ENCODE measurements at places on chromosomes 3 and 15.

DNA sequence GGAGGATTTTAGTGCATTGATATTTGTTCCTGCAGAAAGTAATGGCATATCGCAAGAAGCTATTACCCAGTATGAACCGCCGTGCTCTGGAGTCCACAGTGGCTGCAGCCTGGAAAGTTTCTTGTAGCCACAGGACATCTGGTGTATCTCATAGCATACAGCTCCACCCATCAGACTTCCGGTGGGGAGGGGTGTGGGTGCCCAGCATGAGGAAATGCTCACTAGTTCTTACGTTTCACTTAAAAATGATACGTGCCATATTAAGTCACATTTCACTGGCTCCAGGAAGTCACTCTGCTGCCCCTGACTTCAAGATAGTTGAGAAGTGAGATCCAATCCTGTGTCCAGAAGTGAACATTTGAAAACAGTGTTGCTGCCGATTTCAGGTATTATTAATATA lies 990.4 kb downstream of the GBE1 start:
- no peak for DNase-seq

DNA sequence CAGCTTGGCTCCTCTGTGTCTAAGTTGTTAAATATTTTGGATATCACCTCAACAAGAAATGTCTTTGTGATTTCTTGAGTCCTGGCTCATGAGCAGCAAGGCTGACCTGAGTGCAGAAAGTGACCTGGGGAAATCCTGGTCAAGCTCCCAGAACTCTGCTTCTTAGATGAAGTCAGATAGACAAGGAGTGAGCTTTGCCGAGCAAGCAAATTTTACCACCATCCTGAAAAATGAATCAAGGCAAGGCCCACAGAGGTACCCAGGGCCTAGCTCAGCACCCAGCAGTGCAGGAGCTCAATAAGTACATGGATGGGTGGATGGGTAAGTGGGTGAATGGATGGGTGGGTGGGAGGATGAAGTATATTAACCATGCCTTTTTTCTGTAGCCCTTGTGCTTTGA lies 291.8 kb downstream of the UACA start:
- DNase-seq: no peak

DNA sequence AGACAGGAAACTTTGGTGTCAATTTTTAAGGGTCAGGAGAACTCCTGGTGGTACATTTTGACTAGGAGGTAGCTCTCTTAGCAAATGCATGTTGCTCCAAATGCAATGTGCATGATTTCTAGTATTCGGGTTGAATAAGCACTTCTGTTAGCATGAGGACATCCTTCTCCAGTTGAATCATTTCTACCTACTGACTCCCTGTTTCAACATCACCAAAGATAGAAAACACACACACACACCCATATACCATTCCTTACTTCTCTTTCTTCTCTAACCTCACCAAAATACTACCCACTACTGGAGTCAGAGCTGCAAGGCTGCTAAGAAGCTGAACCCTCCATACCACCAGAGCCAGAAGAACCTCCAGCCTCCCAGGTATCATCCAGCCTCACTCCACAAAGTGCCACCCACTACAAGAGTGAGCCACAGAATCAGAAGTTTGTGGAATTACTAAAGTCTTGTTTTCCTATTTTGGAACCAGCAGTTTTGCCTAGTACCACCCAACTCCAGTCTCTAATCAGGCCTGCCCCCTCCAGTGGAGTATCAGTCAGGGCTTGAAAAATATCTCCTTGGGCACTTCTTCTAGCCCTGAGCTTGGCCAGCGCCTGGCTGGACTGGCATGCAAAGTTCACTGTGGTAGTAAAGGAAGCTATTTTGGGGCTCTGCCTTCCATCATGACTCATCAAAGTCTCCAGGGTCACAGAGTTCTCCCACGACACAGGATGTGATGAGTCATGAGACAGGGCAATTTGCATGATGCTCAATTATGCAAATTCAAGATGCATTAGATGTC lies 110.3 kb downstream of the CYP19A1 start:
- peak; percentile 81 for DNase-seq

DNA sequence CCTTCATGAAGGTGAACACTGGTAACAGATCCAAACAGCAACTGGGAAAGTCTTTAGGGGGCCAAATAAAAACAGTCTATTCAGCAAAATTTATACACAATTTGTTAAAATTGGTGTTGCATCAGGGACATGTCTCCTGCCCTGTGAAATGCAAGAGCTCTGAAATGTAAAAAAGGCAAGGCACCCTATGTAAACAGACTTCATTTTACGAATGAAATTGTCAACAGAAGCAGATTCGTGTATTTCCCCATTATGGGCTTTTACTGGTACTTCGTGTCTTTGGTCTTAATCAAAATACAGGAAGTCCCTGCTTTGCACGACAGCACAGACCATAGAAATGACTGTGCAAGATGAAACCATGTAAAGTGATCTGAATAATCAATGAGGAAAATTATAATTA lies 127.3 kb upstream of the THBS1 start:
- peak; percentile 68 for DNase-seq

DNA sequence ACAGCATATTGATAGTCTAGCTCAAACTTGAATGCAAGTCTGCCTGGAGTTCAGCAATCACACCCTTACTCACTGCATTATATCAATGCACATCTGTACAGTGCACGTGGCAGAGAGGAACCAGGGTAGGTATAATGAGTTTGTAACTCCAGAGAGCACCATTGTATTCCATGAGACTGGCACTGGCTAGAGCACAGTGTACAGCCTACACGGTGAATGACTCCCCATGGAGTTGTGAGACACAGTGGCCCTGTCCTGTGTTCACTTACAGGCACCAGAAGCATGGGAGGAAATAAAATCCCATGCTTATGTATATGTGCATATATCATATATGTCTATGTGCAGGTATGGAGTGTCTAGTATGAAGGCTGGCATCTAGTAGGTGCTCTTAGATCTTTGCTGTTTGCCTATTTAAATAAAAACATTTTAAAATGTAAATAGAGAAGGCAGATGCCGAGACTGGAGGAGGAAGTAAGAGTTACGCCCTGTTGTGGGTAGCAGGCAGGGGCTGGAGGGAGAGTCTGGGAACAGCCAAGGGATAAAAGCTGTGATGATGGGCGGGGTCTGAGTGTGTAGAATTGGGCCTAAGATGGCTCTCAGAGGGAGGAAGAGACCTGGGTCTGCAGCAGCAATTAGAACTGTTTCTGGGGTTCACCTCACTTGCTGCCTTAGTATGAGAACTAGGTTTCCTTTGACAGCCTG lies 360.7 kb upstream of the ICE2 start:
- no peak for DNase-seq

- no peak for DNase-seq
Observed at GRCh38 chr3:20194793-20195460, 8.9 kb upstream of the SGO1 start.

GRCh38 chr3:6655275-6655674 lies 205.6 kb upstream of the GRM7 start:
- DNase-seq: no peak

DNA sequence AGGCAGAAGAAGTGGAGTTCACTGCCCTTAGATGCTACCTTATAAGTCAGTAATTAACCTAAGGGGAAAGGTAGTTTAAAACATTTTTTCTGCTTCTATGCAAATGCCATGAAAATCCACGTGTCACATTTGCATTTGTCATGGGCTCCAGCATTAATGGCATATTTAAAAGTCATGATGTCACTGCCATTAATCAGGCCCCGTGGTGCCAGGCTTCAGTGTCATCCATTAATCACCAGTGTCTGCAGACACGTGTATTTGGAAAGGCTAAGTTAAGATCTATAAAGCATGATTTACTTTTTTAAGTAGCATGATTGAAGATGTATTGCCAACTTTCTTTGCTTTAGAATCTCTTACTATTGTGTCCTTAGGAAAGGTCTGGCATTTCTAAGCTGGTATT lies 857.8 kb downstream of the TUSC7 start:
- no peak for DNase-seq

DNA sequence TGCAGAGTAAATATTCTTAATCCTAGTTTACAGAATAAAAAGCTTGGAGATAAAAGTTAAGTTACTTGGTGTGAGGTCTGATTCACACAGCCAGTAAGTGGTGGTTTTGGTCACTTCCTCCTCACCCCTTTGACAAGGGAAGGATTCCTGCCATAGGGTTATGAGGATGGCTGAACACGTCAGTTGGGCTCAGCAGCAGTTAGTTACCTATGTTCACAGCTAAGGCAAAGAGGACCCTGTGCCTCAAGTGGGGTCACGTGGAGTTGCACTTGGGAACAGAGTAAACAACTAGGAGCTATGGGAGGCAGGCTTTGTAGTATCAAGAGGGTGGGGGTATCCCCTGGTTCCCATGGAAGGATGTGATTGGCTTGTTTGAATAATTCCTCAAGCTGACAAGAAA lies 232.2 kb downstream of the UBE2E2 start:
- DNase-seq: peak; percentile 6

DNA sequence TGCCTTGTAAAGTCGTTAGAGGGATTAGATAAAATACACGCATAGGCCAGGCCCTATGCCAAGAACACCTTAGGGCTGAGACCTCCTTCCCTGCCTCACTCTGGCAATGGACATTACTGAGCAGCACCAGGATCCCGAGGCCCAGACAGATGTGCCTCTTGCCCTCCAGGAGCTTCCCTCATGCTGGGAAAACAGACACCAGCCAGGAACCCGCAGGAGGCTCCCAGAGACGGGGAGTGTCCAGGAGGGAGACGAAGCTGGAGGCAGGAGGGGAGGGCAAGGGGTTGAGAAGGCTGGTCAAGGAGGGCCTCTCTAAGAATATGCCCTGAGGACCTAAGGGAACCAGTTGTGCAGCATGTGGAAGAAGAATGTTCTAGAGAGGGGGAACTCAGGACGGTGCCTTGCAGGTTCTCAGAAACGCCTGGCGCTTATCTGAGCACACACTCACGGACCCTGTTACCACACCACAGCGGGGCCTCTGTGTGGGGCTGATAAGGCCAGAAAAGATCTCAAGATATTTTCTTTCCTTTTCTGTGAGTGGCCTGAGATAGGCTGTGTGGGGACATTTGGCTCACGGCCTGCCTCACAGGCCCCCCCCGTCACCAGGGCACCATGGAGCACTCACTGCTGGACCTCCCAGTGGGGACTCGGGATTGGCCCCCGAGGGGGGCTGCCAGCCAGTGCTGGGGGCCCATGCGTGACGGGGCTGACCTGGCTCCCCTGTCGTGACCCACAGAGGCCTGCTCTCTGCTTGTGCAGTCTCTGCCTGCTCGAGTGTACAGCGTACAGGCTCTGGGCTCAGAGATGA lies 22.0 kb upstream of the CYP11A1 start:
- DNase-seq: no peak

DNA sequence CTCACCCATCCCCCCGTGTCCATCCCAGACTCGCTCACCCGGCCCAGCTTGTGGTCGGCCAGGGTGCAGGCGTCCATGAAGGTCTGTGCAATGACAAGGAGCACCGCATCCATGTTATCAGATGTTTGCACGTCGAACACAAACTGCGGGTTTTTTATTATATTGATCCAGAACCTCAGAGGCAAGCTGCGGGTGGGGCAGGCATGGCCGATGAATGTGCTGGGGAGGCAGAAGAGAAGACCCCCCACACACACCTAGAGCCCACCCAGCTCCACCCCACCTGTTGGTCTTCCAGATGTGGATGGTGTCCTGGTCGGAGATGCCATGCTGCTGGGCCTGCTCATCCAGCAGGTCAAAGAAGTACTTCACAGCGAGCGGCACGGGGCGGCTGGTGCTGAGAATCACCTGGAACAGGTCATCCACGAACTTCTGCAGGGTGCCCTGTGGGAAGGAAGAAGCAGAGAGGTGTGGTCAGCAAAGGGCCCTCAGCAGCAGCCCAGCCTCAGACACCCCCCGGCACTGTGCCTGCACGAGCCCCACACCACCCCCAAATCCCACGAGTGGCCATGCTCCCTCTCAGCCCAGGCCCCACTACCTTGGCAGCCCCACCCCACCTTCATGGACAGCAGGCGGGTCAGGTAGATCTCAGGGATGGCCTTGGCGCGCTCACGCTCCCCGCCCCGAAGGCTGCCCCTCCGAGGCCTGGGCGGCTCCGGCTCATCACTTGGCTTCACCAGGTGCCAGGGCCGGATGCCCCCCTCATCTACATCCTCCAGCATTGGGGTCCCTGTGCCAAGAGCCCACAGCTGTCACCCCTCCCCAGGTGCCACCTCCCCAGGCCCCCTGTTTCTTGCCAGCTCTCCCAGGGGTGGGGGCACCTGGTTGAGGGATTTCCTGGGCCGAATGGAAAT lies 20.3 kb downstream of the PLXNB1 start:
- DNase-seq: no peak

- DNase-seq: peak; percentile 64
Observed at GRCh38 chr3:29183346-29184087, 97.4 kb upstream of the RBMS3 start.

DNA sequence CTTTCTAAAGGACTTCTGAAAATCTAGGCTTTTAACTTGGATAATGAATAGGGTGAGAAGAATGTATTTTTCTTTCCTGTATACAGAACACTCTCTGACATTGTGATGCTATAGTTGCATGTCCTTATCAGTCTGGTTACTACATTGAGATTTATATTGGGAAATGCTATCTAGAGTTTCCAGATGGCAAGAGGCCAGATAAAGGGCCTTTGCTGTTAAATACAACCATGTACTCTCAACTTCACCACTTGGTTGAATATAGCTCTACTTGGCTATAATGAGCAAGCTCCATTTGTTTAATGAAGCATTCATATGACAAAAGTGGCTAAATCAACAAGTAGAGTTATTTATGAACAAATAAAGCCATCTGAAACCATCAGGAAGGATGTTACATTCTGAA lies 91.0 kb downstream of the IGSF11 start:
- DNase-seq: no peak

DNA sequence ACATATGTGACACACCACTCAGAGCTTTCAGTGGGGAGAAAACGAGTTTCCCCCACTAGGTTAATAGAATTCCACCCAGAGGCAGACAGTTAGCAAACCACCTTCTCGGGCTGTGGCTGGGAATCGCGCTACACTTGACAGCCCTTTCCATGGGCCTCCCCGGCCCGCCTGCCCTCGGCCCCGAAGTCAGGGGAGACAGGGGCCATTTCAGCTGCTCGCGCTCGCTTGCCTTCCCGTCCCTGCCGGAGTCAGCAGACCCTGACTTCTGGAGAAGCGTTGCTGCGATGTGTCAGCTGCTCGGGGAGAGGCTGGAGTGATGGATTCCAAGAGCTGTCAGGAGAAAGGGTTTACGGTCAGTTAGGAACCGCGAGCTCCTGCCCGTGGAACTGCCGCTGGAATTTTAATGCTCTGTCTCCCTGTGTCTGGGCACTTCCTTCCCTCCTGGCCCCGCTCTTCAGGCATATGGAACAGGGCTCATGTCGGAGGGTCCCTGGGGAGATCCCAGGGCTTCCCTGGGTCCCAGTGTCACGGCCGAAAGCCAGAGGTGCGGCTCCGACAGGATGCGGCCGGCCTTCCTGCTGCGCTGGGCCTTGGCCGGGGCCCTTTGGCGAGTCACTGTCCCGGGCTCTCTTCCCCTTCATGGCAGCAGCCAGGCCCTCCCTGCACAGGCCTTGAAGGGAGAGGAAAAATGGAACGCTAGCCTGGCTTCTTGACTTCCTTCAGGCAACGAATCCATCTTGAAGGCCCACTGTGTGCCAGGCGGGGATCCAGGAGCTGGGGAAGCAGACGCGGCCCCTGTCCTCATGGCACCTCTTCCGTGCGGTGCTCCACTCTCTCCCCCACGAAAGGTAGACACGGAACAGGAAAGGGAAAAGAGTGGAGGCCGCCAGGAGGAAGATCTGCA lies 38.4 kb upstream of the VPS8 start:
- no peak for DNase-seq

- no peak for DNase-seq
Observed at GRCh38 chr3:185943760-185944106, 5.9 kb upstream of the TRA2B start.

- DNase-seq: no peak
Observed at GRCh38 chr3:144549166-144549565, 577.5 kb downstream of the DIPK2A start.
